Fibroblast of skin of left biceps (primary cell): ENCODE measurements at places on chromosomes 12 and 14.

GRCh38 chr12:52423661-52424500 lies 10.3 kb downstream of the KRT75 start:
- no peak for DNase-seq

GRCh38 chr12:52055731-52056711 lies 4.8 kb downstream of the NR4A1 start:
- no peak for DNase-seq

- DNase-seq: no peak
These were observed 115.0 kb downstream of the RTN1 start for GRCh38 chr14:59755409-59756135.

GRCh38 chr12:128078301-128078971 lies 188.5 kb upstream of the TMEM132C start:
- DNase-seq: peak; percentile 66

DNA sequence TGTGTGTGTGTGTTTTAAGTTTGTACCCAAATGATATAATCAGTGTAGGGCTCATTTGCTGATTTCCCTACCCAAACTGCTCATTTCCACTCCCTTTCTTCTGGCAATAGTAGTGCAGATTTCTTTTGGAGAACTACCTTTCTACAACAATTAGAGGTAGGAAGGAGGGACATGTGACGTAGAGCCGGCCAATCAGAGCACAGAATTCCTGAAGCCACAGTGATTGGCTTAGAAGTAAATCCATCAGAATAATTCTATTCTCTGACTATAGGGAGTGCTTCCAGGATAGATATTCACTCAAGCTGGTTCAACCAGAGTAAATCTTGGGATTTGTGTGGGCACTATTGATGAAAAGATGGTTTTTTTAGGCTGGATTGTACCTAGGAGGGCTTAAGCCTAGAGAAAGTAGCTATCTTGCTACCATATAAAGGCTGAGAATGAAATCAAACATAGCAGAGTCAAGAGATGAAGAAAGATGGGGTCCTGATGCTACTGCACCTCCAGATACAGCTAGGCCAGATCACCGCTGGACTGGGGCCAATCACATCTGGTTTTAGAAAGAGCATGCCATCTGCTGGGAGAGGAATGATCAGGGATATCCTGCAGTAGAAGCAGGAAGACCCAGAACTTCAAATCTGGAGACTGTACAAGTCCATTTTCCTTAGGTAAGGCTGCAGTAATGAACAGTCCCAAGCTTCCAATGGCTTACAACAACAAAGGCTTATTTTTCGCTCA lies 54.1 kb upstream of the NUAK1 start:
- DNase-seq: no peak

- DNase-seq: no peak
These were observed 50.3 kb downstream of the SNAPC1 start for GRCh38 chr14:61812347-61813095.

DNA sequence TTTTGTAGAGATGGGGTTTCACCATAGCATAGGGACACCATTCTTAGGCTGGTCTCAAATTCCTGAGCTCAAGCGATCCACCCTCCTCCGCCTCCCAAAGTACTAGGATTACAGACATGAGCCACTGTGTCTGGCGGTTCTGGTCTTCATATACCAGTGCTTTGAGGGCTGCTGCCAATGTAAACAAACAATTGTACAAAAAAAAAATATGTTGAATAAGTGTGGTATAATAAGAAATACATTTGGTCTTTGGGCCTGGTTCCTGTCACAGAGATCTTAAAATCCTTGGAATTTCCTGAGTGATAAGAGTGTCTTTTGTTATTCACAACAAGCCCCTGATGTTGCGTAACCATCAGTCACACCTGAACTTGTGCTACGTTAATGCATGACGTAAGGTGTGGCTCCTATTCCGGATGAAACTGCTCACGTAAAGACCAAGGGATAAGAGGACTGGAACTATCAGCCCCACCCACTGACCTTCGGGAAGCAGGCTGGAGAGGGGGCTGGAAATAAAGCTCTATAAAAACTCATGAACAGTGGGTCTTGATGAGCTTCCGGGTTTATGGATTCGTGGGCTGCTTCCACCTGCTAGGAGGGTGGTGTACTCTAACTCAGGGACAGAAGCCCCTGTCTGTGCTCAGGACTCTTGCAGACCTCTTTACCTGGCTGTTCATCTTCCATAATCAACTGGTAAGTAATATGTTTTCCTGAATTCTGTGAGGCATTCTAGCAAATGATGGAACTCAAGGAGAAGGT lies 16.5 kb upstream of the RIMKLB start:
- DNase-seq: no peak

DNA sequence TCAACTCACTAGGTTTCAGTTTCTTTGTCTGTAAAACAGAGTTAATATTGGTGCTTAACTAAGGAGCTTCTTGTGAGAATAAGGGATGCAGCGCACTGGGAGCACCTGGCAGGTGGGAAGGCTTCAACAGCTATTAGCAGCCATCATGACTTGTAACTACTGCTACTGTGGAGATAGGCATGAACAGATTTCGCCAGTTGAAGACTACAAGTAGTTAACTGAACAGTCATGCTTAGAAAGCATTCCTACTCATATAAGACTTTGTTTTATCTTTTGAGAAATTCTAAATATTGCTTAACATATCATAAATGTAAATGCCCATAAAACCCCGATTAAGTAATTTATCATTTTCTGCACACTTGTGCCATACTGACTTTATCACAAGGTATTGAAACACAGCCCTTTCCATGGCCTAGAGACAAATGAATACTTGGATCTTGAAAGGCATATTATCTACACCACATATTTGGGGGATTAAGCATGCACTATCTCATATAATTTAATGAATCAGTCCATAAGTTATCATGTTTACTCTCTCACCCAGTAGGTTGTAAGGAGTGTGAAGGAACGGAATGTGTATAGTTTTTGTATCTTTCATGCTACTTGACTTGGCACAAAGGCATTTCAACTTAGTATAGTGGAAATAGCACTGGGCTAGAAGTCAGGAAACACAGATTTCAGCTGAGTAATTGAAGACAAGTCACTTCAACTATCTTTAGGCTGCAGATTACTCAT lies 16.1 kb downstream of the NTN4 start:
- DNase-seq: no peak

GRCh38 chr12:59194794-59195193 lies 274.5 kb upstream of the LRIG3 start:
- no peak for DNase-seq

GRCh38 chr12:76628745-76629144 lies 69.2 kb upstream of the OSBPL8 start:
- DNase-seq: no peak

GRCh38 chr12:33116284-33116683 lies 219.7 kb upstream of the PKP2 start:
- no peak for DNase-seq

GRCh38 chr12:81597928-81598604 lies 161.1 kb downstream of the PPFIA2 start:
- DNase-seq: no peak

DNA sequence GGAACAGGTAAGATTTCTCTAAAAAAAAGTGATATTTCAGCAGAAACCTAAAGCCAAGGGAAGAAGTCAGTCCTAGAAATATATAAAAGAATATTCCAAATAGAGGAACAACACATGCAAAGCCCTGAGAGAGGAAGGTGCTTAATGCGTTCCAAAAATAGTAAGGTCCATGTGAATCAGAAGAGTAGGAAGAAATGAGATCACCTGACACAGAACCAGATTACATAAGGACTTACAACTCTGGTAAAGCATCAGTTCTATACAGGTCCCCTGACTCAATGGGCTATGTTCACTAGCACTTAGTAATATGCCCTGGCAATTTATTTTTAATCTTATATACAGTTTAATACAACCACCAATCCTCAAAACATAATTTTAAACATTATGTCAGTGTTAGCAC lies 30.0 kb downstream of the SENP1 start:
- DNase-seq: no peak

- DNase-seq: peak; percentile 20
These were observed 78.7 kb downstream of the TXNDC16 start for GRCh38 chr14:52473557-52473956.

DNA sequence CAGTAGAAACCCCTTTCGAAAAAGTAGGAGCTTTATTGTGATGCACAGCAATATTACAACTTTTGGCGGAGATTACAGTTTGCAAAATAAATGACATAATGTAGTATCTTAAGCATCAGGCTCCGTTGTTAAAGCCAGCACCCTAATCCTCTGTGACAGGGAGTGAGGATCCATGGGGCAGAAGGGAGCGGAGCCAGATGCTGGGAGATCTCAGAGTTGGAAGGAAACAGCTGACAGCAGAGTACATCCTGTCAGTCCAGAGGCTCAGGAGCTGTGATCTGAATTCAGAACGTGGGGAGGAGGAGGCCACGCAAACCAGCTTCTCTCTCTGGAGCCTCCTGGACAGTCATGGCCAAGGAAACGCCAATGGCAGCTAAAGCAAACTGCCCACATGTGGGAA lies 55.7 kb downstream of the TMTC1 start:
- no peak for DNase-seq

DNA sequence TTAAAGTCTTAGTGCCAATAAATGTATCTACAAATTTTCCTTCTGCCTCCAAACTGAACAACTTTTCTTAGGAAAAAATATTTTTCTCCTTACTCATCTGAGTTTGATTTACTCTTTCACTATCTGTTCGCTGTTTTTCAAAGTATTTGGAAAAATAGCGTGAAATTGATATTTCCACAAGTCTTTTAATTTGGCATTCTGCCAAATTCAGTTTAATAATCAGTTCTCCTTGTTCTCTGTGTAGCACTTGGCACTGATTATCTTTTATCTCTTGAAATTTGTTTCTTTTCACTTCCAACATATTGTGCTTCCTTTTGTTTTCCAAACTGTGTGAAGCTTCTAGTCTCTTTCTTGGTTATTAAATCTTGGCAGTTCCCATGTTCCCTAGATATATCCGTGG lies 559.8 kb downstream of the RPL10L start:
- DNase-seq: no peak

GRCh38 chr12:124752437-124753227 lies 111.0 kb downstream of the SCARB1 start:
- DNase-seq: no peak

GRCh38 chr14:100988411-100988900 lies 84.9 kb upstream of the RTL1 start:
- no peak for DNase-seq

GRCh38 chr14:24774187-24774915 lies 140.4 kb upstream of the GZMB start:
- no peak for DNase-seq

- no peak for DNase-seq
These were observed 95.7 kb downstream of the PDE3A start for GRCh38 chr12:20463913-20464524.

DNA sequence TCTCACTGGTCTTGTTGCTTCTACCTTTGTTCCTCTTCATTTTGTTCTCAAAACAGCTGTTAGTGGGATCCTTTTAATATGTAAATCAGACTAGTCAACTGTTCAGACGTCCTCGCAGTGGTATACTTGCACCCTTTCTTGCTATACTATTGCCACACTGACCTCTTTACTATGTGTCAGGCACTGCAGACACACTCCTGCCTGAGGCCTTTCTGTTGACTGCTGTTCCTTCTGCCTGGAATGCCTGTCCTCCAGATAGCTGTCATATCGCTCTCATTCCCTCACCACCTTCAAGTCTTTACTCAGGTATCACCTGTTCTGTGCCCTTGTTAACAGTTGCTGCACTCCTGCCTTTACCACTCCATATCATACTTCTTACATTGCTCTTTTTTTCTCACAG lies 90.0 kb upstream of the TMEM263 start:
- no peak for DNase-seq

DNA sequence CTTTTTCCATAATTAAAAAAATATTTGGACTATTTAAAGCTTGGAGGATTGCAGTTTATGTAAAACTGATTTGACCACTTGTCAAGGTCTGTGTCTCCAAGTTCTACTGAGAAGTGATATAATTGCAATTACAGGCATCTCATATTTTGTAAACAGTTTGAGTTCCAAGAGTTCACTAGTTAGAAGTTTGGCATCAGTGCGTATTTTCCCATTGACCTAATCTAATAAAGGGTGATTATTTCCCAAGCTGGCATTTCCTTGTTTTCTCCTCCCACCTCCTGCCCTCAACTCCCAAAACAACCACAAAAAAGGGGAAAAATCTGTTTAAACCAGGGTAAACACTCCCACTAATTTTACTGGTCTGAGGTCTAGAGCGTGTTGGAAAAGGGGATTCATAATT lies 3.0 kb upstream of the MYF6 start:
- no peak for DNase-seq
